ENCODE measurements at places on chromosomes 5 and 9.

DNA sequence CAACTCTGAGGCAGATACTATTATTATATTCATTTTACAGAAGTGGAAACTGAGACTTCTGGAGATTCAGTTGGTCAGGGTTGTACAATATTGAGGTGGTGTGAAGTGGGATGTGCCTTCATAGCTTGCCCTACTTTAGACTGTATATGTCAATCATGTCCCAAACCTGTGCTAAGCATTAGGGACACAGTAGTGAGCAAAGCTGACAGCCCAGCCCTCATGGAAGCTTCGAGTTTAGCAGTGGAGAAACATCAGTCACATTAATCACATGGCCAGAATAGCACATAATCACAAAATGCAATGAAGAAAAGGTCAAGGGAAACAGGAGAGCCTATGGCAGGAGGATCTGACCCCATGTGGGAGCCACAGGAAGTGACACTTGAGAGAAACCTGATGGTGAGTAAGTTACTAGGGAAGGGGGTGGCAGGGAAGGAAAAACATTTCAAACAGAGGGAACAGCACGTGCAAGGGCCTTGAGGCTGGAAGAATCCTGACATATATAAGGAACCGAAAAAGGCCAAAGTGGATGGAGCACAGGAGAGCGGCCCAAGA is 20.5 kb upstream of the RALGPS1 start:
- no peak for DNase-seq

GRCh38 chr9:126217797-126218196 is 108.8 kb upstream of the MVB12B start:
- DNase-seq: no peak

DNA sequence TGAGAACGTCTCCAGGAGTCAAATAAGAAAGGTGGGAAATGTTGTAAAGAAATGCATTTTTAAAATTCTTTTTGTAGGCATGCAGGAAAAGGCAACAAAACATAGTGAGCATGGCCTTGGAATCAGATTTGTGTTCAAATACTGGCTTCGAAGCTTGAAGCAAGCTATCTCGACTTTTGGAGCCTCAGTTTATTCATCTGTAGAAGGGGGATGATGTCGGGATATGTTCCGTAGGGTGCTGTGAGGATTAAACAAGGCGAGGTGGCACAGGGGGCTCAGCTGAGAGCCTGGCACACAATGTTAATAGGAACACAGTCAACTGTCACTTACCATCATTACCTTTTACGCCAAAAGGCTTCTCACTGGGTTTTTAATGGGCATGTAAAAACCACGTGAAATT is 4.8 kb downstream of the ADAMTS2 start:
- DNase-seq: no peak

DNA sequence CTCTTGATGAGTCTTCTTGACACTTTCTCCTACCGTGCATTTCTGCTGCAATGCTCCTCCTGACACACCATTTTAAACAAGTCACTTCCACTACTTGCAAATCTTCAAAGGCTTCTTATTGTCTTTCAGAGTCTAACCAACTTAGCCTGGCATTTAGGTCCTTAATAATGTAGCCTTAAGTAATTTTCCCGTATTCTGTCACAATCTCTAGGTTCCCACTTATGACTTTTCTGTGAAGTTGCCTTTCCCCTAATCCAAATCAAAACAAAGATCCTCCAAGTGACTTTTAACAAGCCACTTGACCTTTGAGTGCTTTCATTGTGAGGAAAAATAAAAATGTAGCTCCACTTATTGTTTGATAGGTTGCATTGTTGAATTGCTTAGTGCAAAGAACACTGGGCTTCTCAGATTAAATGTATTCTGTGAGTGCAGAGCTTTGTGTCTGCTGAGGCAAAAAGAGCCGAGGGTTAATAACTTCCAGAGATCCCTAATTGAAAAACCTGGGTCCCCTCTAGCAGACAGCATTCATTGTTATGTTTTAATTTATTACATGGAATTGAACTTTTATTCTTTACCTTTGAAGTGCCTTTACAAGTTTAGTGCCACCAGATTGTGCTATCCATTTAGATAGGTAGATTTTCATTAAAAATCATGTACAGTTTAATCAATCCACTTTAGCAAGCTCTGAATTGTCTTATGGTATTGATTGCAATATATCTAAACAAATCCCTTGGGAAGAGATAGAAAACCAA is 341.7 kb upstream of the TYRP1 start:
- no peak for DNase-seq

GRCh38 chr5:20610681-20611080 is 622.7 kb upstream of the CDH18 start:
- no peak for DNase-seq
